Stimulated activated CD8-positive, alpha-beta memory T cell treated with anti-CD3 and anti-CD28 coated beads, Interleukin-2, amount 100 ng/mL, for 48 hours (primary cell): ENCODE measurements at places on chromosomes 12 and 14.

- no peak for DNase-seq
These were observed 775.6 kb downstream of the VRK1 start for GRCh38 chr14:97572583-97573458.

- no peak for DNase-seq
These were observed 88.6 kb downstream of the R3HDM2 start for GRCh38 chr12:57342207-57342691.

DNA sequence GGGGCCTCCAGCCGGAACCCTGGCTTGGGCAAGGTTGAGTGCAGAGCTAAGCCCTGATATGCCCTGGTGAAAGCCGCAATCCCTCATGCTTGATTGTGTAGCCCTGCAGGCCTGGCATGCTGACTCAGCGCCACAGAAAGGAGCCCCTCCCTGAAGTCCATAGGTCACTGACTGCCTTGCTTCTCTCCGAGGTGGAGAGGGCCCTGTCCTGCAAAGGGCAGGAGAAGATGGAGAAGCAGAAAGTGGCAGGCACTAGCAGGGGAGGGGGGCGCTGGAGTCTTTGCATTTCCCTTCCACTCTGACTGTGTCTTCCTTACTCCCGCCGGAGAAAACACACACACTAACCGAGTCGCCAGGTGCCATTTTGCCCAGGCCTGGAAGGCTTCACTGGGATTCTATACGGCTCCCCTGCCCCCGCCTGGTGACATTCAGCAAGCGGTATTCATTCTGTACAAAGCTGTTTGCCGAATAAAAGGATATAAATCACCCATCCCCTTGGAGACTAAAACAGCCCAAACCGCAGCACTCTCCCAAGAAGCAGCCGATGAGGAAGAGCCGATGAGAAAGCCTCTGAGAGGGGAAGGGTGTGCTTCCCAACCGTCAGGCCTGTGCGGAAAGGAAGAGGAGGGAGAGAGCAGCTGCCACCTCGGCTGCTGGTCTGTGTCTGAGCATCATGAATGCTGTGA lies 69.8 kb downstream of the SLC6A12 start:
- no peak for DNase-seq

DNA sequence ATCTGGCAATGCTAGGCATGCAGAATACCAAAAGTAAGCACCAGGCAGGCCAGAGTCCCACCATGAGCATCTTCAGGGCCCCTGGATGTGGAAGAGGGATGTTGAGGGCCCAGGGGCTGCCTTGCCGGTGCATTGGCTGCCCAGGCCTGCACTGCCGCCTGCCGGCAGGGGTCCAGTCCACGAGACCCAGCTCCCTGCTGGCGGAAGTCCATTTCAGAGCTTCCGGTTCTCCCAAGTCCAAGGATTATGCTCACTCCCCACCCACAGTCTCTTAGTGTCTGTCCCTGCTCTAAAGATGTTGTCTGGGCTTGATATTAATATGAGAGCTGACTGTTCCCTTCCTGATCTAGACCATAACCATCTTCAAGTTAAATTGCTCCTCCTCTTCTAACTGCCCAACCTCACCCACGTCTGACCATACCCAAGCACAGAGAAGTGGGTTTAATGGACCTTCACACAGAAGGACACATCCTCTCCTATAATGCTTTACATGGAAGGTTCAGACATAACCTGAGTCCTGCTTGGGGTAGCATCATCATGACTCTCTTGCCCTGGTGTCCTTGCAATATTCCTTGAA lies 117.4 kb downstream of the DAD1 start:
- no peak for DNase-seq

GRCh38 chr14:75147423-75148071 lies 20.7 kb upstream of the NEK9 start:
- DNase-seq, result no peak

DNA sequence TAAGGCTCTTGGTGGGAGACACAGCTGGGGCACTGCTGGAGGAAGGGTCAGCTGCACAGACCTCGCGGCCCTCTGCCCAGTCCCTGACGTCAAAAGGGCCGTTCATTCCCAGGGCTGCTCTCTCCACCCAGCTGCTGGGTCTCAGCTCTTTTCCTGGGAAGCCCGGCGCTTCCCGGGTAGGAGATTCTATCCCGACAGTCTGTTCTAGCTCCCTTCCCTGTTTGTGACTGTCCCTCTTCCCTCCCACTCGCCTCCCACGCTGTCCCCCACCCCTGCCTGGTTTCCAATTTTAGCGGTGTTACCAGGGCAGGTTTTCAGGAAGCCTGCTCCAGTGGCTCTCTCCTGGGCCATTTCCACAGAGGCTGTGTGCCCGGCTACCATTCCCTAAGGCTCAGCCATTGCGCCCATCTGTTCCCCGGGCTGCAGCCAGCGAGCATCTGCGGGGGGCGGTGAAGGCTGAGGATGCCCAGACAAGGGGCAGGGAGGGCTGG lies 186.6 kb downstream of the CACNA1C start:
- DNase-seq, result no peak

DNA sequence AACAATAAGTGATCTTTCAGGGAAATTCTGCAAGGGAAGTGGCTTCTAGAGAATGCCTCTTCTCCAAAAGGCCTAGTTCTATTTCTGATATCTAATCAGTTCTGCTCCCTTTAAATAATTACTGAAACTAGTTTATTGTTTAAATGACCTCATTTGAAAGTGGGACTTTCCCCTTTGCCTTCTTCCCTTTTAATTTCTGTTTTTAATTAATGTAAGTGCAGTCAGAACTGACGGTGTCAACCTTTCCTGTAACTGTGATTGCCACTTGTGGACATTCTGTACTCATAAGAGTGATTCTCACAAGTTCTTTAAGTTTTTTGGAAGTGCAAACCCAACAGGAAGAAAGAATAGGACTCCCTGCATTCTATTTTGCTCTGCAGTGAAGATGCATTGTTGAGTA lies 265.3 kb upstream of the PLEKHG7 start:
- DNase-seq, result no peak

DNA sequence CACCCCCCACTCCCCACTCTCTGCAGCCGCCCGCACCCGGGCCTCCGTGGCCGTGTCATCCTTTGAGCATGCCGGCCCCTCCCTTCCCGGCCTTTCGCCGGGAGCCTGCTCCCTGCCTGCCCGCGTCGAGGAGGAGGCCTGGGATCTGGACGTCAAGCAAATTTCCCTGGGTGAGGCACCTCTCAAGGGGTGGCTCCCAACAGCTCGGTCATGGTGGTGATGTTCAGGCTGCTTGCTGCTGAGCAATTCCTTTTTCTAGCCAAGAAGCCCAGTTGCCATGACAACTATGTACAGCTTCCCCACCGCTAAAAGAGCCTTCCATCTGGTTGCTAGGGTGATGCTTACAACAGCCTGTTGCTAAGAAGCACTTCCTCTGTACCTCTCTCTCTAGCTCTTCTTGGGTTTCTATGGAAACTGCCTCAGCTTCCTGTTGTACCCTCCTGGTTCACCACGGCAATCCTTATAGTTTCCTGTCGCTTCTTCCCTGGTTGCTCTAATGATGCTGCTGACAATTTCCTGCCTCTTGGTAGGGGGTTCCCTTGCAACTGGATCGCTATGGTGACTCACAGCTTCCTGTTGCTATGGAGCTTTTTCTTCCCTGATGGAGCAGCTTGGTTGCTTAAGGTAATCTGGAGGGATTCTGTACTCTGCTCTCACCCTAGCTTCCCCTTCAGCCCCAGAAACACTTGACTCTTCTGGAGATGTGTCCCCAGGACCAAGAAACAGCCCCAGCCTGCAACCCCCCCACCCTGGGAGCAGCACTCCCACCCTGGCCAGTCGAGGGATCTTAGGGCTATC lies 11.0 kb downstream of the ZNF219 start:
- no peak for DNase-seq

- DNase-seq, result peak; percentile 57
These were observed 43.6 kb upstream of the ANO2 start for GRCh38 chr12:5988659-5989116.

DNA sequence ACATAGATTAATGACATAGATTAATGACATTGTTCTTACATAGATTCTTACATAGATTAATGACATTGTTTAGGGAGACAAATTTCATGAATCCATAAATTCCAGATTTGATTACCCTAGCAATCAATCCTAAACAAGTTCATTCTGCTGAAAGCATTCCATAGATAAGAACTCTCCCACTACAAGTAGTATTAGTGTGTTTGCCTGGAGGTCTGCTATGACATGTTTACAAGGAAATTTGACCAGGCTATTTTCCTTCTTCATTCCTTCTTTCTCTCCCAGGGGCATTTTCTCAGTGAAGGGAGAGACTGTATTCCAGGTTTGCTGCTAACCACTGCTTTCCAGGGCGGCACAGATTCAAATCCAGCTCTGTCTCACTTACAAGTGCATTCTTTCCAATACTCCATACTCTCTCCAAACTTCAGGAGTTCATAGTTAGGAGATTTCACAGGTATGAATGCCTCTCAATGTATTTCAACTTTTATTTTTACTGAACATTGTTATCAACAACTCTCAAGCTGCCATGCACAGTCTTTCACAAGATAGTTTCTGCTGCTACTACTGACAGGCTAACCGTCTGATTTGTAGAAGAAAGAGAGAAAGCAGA lies 134.5 kb downstream of the SLC38A1 start:
- no peak for DNase-seq

GRCh38 chr12:93741659-93742109 lies 64.5 kb downstream of the CRADD start:
- no peak for DNase-seq

DNA sequence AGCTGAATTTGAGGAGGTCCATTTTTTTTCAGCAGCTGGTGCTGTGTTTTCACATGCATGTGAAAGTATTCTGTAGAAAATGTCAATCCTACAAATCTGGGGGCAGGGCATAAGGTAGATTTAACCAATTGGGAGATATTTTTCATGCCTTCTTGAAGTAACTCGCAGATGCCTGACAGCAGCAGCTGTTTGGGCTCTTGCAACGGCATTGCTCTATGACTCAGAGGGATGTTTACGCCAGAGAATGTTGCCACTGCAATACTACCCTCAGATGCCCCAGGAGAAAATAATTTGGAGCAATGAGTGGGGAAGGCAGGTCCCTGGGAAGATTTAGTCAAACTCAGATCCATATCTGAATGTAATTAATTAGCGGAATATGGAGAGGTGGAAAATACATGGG lies 42.5 kb upstream of the MYBPC1 start:
- DNase-seq, result no peak

GRCh38 chr12:52011602-52012214 lies 5.0 kb downstream of the TAMALIN start:
- DNase-seq, result no peak

- DNase-seq, result no peak
These were observed 56.3 kb downstream of the SIX6 start for GRCh38 chr14:60565211-60565610.

DNA sequence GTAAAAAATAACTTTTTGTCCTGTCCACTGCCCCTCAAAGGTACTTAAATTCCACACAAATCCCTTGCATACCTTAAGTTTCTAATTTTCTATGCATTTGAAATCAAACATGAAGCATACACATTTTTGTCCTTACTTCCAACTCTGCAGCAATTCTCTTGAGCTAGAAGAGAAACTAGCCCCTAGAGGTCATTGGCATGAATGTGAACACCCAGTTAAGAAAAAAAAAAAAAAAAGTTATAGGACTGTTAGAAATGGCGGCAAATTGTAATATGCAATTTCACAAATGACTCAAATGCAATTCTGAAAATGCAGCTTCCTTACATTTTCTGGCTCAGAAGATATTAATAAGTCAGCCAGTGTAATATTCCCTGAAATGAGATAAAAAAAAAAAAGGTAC lies 4.6 kb upstream of the ESR2 start:
- no peak for DNase-seq

GRCh38 chr12:52495389-52495788 lies 2.3 kb upstream of the KRT6A start:
- DNase-seq, result no peak

DNA sequence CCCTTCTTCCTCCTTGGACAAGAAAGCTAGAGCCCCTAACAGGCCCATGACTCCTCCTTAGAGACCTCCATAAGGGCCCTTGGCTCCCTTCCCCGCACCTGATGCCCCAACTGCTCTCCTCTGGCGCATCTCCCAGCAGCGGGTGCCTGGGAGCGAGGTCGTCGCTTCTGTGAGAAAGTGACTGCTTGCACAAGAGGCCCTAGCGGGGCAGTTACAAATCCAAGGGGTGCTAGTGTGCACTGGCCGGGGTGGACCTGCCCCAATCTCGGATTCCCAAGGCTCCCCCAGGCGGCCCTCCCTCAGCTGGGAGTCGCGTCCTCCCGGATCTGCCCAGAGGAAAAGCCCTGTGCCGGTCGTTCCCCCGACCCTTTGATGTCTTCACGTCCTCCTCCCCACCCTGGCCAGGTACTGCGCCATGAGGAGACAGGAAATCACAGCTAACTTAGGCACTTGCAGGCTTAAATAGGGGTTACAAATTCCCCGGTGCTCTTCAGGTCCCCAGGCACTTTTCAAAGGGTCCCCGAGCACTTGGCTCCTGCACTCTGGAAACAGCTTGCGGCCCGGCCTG lies 2.8 kb downstream of the NKX2-8 start:
- no peak for DNase-seq

- no peak for DNase-seq
These were observed 86.4 kb downstream of the BCL11B start for GRCh38 chr14:99185436-99186068.

GRCh38 chr12:45415393-45415817 lies 199.5 kb downstream of the ANO6 start:
- peak; percentile 9 for DNase-seq

DNA sequence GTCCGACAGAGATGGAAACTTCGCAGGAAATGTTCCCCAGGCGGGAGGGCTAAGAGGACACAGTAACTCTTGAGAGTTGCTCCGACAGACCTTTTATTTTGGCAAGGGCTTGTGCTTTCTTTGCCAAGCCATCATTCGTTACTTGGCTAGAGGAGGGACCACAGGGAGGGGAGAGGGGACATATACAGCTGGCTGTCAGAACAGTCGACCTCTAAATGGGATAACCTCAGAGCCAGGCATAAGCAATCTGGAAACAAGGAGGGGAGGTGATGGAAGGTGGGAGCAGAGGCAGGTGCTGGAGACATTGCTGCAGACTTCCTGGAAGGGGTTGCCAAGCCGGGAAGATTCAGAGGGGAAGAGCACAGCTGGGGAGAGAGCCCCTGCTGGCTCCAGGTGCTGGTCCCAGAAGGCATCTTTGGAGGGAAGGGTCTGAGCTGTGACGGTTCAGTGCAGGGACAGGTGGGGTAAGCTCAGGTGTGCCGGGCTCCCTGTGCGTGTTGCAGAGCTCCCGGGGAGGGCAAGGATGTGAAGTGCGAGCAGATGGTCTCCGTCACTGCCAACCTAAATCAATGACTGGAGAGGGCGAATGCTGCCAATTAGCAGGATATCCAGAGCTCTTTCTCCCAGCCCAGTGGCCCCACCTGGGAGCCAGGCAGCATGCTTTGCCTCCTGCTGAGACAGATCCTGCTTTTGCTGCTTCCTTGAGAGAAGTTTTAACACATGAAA lies 50.1 kb downstream of the CHST11 start:
- DNase-seq, result no peak

- DNase-seq, result peak; percentile 38
These were observed 9.2 kb downstream of the CD69 start for GRCh38 chr12:9751204-9752144.

GRCh38 chr14:81164167-81164774 lies 56.5 kb downstream of the GTF2A1 start:
- DNase-seq, result peak; percentile 55

DNA sequence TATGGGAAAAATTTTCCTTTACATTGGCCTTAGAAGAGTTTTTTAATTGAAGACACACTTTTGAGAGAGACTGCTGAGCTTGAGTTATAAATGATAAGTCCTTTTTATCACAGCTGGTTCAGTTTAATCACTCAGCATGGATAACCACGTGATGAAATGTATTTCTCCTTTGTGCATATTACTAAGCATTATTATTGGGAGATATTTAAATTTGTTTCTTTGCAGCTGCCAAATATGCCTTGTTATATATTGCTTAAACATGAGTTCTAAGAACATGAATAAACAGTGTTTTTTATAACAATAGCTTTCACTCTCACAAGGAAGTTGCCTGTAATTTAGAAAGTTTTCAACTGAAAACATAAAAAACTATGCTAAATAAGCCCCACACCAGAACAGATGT lies 293.5 kb upstream of the LRFN5 start:
- no peak for DNase-seq
